ENCODE measurements at places on chromosomes 5 and 9. TPM values are rescaled to one million over a fixed set of nuclear protein-coding genes. Genes with fewer than 3 reads are reported as not detected.

Gene B4GALT7
- total RNA-seq: 11.3 TPM

Gene TLE4
- 59.5 TPM for total RNA-seq

Gene ESM1
- 0.49 TPM for total RNA-seq

Gene EDIL3
- 37.1 TPM for total RNA-seq

Gene SLC6A19
- under 0.01 TPM for total RNA-seq

Gene RORB
- total RNA-seq: 49.9 TPM

Gene FGD3
- 18.7 TPM for total RNA-seq

Gene ITK
- not detected for total RNA-seq

Gene SLC46A2
- total RNA-seq: not detected

Gene NTRK2
- total RNA-seq: 151 TPM

Gene DOK3
- total RNA-seq: 3.7 TPM

Gene TTC23L
- 3.4 TPM for total RNA-seq

Gene SCGB3A2
- total RNA-seq: not detected

Gene IFNK
- total RNA-seq: not detected

Gene TRPM6
- 0.74 TPM for total RNA-seq

Gene IFNA2
- not detected for total RNA-seq

Gene ROR2
- total RNA-seq: 0.74 TPM

Gene C5orf46
- not detected for total RNA-seq

Gene SLC23A1
- total RNA-seq: not detected

Gene CKMT2
- total RNA-seq: 2.2 TPM

Gene RBM22
- 26.1 TPM for total RNA-seq

Gene ALDH7A1
- 33.2 TPM for total RNA-seq

All from temporal lobe (tissue), 4 donors.